Endodermal cell (in vitro differentiated cells): ENCODE measurements at places on chromosomes 3 and 15.
A peak's percentile ranks its signal among the peaks of the same experiment; 100 is the strongest.

GRCh38 chr3:158801201-158801600 is 653 bp upstream of the MFSD1 start:
- DNase-seq: peak; percentile 65

DNA sequence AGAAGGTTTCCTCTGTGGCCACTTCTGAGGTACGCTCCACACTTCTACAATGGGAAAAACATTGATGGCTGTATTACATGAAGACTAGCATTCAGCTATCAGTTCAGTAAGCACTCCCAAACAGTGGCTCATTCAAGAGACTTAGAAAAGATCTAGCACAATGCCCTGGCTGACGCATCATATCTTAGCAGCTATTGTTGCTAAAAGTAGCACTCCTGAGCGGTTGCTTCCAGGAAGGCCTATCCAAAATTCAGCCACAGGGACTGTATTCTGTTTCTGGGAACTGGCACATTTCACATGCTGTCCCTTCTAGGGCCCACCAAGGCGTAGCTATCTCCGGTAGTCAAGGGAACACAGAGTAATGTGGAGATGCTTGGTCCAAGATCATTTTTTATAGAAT is 21.2 kb upstream of the SPRED1 start:
- DNase-seq: no peak

DNA sequence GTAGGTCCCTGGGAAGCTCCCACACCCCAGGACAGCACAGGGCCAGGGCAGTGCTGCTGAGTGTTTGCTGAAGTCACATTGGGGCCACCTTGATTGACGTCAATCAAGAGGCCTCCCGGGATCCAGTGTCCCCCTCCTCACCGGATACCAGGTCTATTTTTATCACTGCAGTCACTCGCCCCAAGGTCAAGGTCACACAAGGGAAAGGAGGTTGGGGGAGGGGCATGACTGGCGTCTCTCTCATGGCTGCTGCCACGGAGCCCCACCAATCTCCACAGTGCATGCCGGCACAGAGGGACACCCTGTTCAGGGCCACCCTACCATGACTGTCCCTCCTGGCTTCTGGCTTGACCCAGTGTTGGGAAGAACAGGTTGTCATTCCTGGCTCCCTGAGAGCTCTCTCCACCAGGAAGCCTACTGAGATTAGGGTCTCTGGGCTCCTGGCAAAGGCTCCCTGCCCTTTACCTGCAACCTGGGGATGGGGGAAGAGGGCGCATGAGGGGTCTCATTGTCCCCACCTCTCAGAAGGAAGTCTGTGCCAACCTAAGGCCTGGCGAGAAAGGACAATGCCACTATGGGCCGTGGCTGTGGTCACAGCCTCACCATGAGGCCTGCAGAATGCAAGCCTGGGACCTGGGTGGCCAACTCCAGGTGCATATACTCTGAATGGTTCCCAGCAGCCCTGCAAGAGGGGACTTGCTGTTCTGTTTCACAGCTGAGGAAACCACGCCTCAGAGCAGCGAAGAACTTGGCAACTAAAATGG is 1.5 kb downstream of the MYL3 start:
- peak; percentile 40 for DNase-seq

DNA sequence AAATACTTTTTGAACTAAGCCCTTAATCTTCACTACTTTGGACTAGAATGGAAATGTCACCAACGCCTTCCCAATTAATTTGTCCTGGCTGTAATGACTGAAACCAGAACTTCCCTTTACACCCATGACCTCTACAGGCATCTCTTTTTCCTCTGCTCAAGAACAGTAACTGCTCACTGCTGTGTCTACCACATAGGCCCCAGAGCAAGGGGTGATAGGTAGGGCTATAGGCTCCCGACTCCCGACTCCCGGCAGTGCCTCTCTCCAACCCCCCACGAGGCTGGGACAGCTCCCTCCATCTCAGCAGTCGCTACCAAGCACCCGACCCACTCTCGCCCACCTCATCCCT is 384 bp upstream of the LEKR1 start:
- no peak for DNase-seq
